ENCODE measurements at places on chromosomes 2 and 18. TPM values are rescaled to one million over a fixed set of nuclear protein-coding genes. Genes with fewer than 3 reads are reported as not detected.

DNA sequence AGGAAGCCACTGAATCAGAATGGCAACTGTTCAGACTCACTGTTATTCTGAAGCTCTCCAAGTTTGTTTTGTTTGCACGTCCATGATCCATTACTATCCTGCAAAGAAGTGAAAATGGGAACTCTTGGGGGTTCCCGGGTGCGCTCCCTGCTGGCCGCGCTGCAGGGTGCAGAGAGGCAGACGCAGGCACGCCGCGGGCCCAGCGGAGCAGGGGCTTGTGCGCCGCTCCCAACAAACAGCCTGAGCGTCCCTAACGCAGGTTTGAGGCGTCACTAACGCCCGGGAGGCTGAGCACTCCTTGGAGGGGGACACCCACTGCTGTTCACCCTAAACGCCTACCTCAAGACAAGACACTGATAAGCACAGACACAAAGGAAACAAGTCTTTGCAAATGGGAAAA lies 14.3 kb upstream of the PIEZO2 start:
- no peak for DNase-seq

The CRYGC gene
- total RNA-seq, result not detected

GRCh38 chr2:11385847-11386246 lies 41.4 kb upstream of the ROCK2 start:
- DNase-seq, result no peak

The MC5R gene
- not detected for total RNA-seq

The LOXHD1 gene
- total RNA-seq, result not detected

The CABYR gene
- 5.6 TPM for total RNA-seq

The MLPH gene
- total RNA-seq, result 8.2 TPM

- DNase-seq, result no peak
Measured at GRCh38 chr2:231378026-231378722, 17.3 kb upstream of the B3GNT7 start.

- DNase-seq, result no peak
Measured at GRCh38 chr18:80200932-80201672, 46.2 kb downstream of the PARD6G start.

The XIRP2 gene
- total RNA-seq, result 0.51 TPM

GRCh38 chr18:3930126-3931012 lies 480.4 kb downstream of the TGIF1 start:
- no peak for DNase-seq

GRCh38 chr18:24548583-24548982 lies 88.1 kb downstream of the HRH4 start:
- DNase-seq, result no peak

DNA sequence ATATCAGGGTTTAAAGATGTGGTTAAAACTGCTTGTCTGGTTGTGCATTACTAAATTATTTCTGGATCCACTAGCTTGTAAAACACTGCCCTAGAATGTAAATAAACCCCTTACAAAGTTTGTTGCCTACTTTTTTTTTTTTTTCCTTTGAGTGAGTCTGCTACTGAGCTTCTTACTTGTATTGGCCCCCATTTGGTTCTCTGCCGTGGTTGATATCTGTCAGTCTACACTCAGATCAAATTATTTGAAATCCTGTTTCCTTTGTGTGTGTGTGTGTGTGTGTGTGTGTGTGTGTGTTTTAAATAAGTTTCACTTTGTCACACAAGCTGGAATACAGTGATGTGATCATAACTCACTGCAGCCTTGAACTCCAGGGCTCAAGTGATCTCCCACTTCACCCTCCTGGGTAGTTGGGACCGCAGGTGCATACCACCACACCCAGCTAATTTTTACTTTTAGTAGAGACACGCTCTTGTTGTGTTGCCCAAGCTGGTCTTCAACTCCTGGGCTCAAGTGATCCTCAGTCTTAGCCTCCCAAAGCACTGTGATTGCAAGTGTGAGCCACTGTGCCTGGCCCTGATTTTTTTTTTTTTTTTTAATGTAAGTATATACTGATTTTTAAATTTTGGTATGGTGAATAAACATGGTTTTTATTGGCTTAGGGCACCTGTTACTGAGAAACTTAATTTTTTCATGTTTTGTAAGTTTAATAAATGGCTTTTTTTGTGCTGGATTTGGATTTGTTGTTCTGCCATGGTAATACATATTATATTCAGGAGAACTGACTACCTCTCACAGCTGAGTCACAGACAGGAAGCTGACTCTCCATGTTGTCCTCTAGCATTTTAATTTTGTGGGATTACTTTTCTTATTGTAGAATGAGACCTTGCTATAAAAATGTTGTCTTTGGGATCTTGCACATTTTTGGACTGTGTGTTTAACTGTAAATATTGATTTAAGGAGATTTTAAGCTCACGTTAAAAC lies 48.5 kb downstream of the MAP4K4 start:
- DNase-seq, result peak; percentile 84

DNA sequence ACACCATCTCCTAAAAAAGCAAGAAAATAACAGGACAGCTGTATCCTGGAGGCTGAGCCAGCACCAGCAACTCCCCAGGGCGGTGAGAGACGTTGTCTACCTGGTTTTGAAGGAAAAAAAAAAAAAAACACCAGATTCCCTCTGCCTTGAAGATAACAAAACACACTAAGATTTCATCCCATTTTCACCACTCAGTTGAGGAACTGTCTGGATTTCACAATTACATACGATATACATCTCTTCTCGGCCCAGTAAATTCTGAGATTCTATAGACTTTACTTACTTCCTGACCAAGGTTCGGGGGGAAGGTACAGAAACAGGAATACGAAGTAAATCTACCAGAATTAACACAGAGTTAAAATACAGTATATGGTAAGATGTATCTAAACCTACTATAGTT lies 8.5 kb downstream of the ZNF516 start:
- no peak for DNase-seq

DNA sequence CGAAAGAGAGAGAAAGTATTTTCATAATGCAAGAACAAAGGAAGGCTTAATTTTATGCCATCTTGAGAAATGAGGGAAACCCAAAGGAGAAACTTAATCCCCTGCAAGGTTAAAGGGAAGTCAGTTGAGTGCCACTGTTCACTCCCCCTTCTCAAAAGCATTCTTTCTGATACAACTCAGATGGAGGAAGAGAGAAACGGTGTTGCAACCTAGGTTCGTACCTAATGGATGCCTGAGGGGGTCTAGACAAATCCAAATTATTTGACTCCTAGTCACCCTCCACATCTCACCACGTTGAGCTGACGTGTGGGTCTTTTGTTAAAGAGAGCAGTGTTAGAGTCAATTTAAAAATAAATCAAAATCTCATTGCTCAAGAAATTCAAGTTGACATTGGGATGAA lies 52.6 kb upstream of the UNC80 start:
- no peak for DNase-seq

DNA sequence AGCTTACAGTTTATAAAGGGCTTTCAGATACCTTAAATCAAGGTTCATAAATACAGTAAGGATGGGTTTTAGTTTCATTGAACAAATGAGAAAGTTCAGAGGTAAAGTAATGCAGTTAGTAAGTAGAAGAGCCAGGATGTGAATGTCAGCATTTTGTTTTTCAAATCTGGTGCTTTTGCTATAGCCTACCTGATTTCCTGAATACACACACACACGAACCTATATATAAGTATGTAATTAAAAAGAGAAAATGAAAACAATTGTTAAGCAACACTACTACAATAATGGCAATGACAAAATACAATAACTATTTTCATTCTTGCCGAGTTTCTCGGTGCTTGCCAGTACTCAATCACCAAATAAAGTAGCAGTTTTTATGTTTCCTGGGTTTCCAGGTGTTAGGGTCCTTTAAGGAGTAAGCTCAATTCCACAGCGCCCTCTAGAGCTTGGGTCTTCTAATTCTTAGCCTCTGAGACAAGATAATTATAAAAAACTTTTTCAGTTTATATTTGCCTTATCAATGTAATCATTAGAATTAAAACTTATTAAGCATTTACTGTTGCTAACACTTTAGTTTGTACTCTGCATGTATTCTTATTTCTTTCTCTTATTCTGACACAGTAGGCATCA lies 512.9 kb upstream of the ACVR2A start:
- peak; percentile 26 for DNase-seq

DNA sequence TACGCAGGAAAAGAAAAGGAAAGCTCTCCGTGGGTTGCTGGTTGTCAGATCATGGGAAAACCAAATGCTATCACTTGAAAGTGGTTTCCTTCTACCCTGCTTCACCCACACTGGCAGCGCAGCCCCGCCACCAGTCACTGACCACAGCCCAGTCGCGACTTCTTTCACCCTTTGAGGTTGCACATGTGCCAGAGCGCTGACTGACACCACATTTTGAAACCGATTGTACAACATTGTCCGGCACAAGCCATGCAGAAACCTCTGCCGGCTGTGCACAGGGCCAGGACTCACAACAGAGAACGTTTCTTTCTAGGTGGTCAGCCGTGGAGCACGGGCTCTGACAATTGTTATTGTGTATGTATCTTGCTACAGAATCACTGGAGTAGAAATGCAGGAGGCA lies 827.2 kb upstream of the POU3F3 start:
- peak; percentile 6 for DNase-seq

GRCh38 chr2:240507060-240507777 lies 50.6 kb downstream of the ANKMY1 start:
- no peak for DNase-seq

DNA sequence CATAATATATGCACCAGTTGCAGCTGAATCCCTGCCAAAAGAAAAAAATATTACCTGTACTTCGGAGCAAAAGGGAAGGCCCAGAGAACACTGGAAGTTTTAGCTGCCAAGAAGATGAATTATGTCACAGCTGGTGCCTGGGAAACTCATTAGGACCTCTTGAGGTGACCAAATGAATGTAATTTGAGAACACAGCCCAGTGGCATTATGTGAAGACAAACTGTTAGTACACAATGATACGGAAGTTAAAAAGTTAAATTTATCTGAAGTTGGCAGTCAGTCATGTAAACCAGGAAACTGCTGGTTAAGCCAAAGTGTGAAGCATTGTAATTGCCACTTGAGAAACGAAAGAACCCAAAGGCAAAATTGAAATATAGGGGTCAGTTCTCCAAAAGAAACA lies 80.7 kb downstream of the EML4 start:
- no peak for DNase-seq

DNA sequence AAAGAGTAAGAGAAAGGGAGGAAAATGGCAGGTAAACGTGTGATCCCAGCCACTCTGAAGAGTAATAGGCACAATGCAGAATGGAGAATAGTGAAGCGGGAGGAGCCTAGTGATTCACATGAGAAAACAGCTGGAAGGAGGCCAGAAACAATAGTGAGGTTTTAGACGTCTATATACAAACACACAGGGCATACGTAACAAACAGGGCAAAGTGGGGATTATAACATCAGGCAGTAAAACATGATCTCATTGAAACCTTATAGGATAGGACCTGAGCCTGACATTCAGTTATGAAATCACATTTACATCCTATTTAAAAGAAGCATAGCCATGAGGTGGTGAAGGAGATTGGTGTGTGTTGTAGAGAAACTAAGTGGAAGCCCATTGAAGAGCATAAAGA lies 33.0 kb upstream of the GATA6 start:
- peak; percentile 25 for DNase-seq

- DNase-seq, result no peak
Measured at GRCh38 chr2:133438026-133438425, 130.2 kb downstream of the NCKAP5 start.

The TMEM17 gene
- total RNA-seq, result 1.3 TPM

GRCh38 chr2:236656166-236656565 lies 86.5 kb downstream of the ACKR3 start:
- DNase-seq, result no peak

DNA sequence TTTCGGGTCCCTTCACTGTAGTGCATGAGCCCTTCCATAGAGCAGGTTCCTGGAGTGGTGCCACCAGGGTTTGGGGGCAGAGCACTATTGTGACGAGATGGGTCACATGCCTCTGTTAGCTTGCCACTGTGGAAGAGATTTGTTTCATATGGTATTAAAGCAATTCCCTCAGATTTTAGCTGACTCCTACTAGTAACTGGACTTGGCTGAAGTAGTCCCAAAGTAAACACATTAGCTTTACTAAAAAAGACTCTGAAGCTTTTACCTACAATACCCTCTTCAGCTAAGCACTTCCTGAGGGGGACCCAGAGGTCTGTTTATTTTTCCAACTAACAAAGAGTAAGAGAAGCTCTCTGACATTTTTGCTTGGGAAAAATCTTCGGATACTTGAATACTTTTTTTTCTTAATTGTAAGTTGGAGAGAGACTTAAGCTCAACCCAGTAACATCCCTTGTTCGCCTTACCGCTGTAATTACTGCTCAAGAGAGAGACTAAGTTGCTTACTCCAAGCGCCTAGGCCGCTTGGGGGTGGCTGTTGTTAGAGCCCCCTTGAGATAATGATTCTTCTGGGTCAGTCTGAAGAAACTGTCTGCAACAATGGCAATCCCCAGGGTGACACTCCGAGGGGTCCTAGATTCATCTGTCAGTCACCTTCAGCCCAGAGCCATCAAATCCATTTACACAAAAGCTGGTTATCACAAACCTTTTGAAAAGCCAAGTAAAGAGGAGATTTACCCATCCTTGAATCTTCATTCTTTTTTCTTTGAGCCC lies 177.4 kb downstream of the FIGN start:
- DNase-seq, result peak; percentile 29

- DNase-seq, result peak; percentile 11
Measured at GRCh38 chr2:46381263-46381849, 84.1 kb downstream of the EPAS1 start.

The SPATA3 gene
- total RNA-seq, result not detected

- DNase-seq, result no peak
Measured at GRCh38 chr2:101843471-101843870, 146.0 kb downstream of the MAP4K4 start.

GRCh38 chr2:174326161-174327020 lies 8.4 kb upstream of the SP9 start:
- no peak for DNase-seq

DNA sequence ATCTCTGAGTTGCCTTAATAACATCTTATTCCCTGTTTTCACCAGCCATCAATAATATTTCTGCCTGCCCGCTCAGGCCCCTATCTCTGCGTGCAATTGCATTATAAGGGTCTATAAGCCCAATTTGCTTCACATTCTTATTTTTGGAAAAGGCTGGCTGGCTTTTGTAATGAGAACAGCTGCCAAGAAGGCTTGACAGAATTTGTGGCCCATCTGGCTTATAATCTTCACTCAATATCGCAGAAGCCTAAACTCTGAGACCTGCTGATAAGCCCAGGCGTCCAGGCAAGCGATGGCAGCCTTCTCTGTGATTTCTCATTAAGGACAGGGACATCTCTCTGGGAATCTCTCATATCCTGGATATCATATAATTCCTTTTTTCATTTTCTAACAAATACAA lies 1618.6 kb upstream of the CELF4 start:
- no peak for DNase-seq

The C1QL2 gene
- not detected for total RNA-seq

DNA sequence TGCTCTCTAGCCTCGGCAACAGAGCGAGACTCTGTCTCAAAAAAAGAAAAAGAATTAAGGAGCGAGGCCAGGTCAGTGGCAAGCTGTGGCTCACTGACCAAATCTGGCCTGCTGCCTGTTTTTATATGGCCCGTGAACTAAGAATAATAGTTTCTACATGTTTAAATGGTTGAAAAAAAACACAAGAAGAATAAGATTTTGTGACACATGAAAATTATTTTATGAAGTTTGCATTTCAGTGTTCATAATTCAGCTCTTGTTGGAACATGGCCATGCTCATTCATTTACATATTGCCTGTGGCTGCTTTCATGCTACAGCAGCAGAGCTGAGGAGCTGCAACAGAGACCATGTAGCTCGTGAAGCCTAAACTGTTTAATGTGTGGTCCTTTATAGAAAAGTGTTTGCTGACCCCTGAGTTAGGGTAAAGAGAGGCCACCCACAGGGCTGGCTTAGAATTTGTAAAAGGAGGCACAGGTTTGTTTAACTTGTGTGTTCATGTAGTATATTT lies 59.5 kb downstream of the MFSD6 start:
- DNase-seq, result peak; percentile 65

GRCh38 chr2:176126929-176127773 lies 2.4 kb upstream of the HOXD8 start:
- DNase-seq, result peak; percentile 33

GRCh38 chr2:214019973-214020345 lies 390.9 kb upstream of the VWC2L start:
- no peak for DNase-seq

The RSAD2 gene
- 1.7 TPM for total RNA-seq
